Muscle of leg (tissue), 16 donors: ENCODE measurements at places on chromosomes 4 and X. TPM values are rescaled to one million over a fixed set of nuclear protein-coding genes. Genes with fewer than 3 reads are reported as not detected.

Gene FGFR3
- total RNA-seq = 0.89 TPM

Gene STPG2
- total RNA-seq = 0.18 TPM

- DNase-seq = peak; percentile 40
Measured at GRCh38 chr4:74623041-74623440, 171.3 kb downstream of the BTC start.

Gene SH3TC1
- 9.6 TPM for total RNA-seq

Gene DAPP1
- total RNA-seq = 1.9 TPM

- no peak for DNase-seq
Measured at GRCh38 chr4:22463179-22463578, 52.7 kb downstream of the ADGRA3 start.

- no peak for DNase-seq
Measured at GRCh38 chr4:25310803-25311166, 1.8 kb upstream of the ZCCHC4 start.

Gene ASMT
- 0.13 TPM for total RNA-seq

DNA sequence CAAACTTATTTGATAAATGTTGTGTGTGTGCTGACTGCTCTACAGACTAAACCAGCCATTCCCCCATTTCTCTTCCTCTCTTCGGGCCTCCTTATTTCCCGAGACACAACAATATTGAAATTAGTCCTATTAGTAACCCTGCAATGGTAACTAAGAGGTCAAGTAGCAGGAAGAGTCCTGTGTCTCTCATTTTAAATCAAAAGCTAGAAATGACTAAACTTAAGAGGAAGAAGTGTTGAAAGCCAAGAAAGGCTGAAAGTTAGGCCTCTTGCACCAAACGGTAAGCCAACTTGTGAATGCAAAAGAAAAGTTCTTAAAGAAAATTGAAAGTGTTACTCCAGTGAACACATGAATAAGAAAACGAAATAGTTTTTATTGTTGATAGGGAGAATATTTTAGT is 357.8 kb upstream of the SLC7A11 start:
- DNase-seq = no peak

Gene DDX53
- not detected for total RNA-seq

Gene PHOX2B
- not detected for total RNA-seq

DNA sequence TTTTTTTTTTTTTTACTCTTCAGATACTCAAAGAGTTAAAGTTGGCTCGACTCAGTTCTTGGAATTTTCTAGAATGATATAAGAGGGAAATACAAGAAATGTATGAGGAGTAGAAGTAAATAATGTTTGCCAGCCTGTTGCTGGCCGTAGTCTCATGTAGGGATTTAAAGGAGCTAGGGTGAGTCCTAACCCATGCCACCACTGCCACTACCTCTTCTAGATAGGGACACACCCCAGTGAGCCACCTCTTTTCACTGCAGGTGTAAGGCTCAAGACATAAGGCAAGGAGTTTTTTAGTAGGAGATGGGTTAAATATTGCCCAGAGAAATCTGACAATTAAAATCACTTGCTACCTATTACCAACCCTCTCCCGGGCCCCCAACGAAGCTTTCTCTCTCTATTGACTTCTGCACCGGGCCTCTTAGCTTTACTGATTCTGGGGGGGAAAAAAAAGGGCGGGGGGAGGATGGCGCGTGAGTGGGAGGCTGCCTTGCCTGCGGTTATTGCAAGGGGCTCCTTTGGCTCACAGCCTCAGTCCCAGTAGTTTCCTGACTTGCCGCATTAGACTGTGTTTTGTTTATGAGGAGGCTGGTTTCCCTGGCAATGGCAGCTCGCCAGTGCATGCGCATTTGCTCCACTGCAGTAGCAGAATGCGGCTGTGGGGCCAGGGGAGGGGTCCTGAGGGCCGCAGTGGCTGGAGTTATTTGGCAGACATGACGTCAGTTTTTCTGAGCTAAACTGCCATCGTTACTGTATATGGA is 3.0 kb downstream of the LINC00632 start:
- DNase-seq = peak; percentile 93

Gene GAGE12F
- not detected for total RNA-seq

- no peak for DNase-seq
Measured at GRCh38 chr4:8651661-8652180, 59.2 kb downstream of the CPZ start.

Gene TREX2
- 0.49 TPM for total RNA-seq

GRCh38 chr4:8617486-8618040 is 25.0 kb downstream of the CPZ start:
- no peak for DNase-seq

Gene HOPX
- total RNA-seq = 18.5 TPM

DNA sequence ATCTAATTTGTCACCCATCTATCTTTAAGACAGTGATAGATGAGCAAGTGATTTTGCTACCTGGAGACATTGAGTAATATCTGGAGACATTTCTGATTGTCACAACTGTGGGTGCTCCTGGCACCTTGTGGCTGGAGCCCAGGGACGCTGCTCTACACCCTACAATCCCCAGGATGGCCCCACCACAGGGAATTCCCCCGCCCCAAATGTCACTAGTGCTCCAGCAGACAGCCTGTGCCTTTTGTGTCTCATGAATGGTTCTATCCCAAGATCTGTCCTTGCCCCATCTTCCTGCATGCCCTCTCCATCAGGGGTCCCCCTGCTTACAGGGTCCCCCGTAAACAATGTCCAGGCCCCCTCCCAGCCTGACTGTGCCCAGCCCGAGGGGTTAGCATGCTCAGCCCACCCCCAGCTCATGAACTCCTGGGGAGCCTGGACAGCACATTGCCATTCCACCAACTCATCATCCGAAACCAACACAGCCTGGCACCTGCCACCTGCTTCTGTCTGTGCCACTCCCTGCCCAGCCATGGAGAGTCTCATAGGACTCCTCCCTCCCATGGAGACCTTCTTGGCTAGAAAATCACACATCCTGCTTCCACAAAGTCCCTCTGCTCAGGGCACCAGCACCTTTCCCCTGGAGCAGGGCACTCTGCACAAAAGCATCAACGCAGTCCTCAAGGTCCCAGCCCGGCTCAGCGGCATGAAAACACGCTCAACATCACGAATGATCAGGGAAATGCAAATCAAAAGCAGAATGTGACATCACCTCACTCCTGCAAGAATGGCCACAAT is 5.7 kb downstream of the P2RY8 start:
- DNase-seq = no peak

DNA sequence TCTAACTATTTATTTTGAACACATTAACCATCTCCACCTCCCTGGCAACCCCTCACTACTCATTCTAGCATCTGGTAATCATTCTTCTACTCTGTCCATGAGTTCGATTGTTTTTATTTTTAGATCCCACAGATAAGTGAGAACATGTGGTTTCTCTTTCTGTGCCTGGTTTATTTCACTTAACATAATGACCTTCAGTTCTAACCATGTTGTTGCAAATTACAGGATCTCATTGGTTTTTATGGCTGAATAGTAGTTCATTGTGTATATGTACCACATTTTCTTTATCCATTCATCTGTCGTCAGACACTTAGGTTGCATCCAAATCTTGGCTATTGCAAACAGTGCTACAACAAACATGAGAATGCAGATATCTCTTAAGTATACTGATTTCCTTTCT is 33.4 kb upstream of the FAM47B start:
- DNase-seq = no peak

- DNase-seq = peak; percentile 28
Measured at GRCh38 chr4:3766785-3767569, 792 bp downstream of the ADRA2C start.

- DNase-seq = peak; percentile 80
Measured at GRCh38 chrX:47539860-47540259, 21.1 kb upstream of the ARAF start.

DNA sequence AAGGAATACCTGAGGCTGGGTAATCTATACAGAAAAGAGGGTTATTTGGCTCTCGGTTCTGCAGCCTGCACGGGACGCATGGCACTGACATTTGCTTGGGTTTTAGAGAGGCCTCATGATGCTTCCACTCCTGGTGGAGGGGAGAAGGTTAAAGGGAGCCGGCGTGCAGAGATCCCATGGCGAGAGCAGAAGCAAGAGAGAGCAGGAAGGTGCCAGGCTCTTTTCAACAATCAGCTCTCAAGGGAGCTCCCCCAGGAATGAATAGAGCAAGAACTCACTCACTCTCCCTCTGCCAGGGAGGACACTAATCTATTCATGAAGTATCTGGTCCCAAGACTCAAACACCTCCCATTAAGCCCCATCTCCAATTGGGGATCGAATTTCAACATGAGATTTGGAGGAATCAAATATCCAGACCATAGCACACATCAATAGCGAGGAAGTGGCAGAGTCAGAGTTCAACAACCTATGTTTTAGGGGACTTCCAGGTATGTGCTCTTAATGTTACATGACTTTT is 109.8 kb downstream of the SORBS2 start:
- no peak for DNase-seq

DNA sequence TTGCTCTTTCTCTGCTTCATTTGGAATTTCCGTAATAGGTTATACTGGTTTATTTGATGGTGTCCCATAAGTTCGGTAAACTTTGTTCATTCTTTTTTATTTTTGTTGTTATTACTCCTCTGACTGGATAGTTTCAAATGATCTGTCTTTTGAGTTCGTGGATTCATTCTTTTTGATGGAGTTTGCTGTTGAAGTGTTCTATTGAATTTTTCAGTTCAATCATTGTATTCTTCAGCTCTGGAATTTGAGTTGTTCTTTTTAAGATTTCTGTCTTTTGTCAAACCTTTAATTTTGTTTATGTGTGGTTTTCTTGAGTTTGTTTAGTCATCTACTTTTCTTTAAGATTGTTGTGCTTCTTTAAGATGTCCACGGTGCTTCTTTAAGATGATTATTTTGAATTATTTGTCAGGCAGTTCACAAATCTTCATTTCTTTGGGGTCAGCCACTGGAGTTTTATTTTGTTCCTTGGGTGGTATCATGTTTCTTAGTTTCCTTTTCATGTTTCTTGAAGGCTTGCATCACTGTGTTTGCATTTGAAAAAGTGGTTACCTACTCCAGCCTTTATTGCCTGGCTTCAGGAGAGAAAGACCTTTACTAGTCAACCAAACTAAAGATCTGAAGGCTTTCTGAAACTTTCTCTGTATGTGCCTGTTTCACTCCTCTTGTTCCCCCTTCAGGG is 154.8 kb upstream of the ANXA3 start:
- DNase-seq = no peak

DNA sequence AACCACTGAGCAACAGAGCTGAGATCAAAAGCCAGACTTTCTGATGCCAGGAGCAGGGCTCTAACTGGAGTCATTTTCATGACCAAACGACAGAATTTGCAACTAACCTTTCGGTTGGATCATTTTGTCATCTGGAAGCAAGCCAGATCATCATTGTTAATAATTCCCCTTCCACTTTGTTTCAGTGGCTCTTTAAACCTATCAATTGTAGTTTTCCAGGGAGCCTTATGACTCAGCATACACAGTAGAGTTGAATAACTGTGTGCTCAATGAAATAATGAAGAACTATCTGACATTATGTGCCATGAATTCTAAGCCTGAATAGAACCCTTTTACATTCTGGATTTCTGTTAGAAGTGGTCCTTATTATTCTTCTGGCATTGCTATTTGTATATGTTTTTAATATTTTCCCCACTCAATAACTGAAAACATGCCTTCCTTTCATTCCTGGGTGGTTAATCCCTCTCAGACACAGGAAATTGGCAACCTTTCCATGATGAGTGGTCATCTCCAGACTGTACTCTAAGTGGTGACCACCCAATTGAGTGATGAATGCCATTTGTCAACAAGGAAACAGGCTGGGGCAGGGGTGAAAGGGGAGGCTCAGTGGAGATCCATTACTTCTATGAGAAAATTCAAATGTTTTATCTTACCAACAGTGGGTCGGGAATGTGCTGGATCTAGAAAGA is 431.8 kb downstream of the BCOR start:
- DNase-seq = no peak

Gene ACE2
- 0.04 TPM for total RNA-seq

DNA sequence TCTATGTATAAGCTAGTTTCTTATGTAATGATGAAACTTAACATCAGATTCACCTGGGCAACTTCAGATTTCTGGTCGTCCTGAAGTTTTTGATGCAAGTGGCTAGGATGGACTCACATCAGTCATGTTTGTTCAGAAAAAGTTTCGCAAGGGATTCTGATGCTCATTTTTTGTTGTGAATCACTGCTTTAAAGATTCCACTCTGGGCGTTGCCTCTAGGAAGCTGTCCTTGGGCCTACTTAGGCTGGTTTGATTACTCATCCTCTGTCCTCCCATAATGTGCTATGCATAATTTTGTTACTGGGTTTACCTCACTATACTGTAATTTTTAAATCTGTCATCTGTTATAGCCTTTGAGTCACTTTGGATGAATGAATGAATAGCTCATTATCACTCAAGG is 30.8 kb downstream of the HERC3 start:
- DNase-seq = no peak

GRCh38 chr4:165382640-165383039 is 3.8 kb downstream of the CPE start:
- DNase-seq = no peak

DNA sequence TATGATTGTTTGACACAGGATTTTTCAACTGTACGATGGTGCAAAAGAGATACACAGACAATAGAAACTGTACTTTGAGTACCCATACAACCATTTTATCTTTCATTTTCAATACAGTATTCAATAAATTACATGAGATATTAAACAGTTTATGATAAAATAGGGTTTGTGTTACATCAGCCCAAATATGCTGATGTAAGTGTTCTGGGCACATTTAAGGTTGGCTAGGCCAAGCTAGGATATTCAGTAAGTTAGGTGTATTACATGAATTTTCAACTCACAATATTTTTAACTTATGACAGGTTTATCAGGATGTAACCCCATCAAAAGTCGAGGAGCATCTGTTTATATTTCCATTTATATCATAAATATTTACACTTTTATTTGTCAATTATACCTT is 42.9 kb upstream of the PLS3 start:
- DNase-seq = no peak

Gene IBSP
- total RNA-seq = not detected

DNA sequence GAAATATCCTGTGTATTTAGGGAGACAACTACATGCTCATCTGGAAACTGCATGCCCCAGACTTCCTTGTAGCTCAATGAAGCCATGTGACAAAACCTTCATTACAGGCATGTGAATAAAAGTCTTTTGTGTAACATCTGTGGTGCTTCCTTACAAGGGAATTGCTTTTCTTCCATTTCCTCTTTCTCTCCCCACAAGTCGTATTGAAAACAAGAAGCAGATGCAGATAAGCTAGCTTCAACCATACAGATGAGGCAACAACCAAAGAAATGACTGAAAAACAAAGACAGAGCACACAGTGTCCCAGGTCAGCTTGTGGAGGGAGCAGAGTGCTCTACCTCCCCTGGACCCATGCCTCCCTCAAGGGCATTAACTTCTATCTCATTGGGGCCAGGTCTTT is 115.8 kb upstream of the INPP4B start:
- DNase-seq = peak; percentile 57

DNA sequence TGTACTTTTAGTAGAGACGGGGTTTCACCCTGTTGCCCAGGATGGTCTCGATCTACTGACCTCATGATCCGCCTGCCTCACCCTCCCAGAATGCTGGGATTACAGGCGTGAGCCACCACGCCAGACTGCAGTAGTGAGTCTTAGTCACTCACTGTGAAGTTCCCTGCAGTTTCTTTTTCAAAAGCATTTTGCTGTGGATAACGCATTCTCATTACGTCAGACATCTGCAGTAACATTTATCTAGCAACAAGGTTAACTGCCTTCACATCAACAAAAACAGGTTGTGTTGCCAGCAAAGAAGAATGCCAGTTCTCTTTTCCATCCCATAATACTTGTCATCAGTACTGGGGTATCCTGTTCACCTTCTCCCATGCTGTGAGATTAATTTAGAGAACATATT is 164.6 kb downstream of the DHRSX start:
- no peak for DNase-seq

- peak; percentile 73 for DNase-seq
Measured at GRCh38 chr4:33086331-33086925, 2366.3 kb downstream of the PCDH7 start.

Gene PFKFB1
- 0.35 TPM for total RNA-seq
